ENCODE measurements at places on chromosomes 2 and 18.

DNA sequence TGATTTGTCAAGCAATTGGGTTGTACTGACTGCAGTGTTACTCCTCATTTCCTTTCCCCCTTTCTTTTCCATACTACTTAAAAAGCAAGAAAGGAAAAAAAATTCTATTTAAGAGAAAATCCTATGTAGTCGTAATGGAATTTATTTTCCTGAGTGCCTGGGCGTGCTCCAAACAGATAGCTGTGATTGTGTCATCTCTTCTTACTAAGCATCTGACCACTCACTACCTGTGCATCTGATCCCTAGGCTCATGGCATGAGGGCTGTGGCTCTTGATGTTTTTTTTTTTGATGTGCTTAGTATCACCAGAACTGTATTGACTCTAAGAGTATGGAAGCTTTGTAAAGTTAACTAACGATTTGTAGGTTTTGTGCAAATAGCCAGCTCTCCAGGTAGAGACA is 19.0 kb downstream of the CRIM1 start:
- no peak for DNase-seq

DNA sequence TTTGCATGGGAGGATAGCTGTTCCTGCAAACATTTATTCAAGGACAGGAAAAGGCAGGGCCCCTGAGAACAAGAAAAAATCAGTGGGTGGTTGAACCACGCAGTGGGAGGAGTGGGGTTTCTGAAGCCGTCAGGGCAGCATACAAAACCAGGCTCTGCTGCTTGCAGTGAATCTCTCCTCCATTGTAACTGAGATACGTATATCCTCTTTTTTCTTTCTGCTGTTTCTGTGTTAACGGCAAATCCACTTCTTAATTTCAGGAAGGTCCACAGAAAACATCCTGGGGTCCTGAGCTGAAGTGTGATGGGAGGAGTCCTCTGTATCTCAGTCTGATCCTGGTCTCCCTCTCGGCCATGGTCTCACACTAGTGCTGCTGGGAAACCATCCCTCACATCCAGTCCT is 27.2 kb upstream of the KCNF1 start:
- DNase-seq: no peak

GRCh38 chr2:70501215-70501614 is 52.4 kb downstream of the TGFA start:
- DNase-seq: no peak

DNA sequence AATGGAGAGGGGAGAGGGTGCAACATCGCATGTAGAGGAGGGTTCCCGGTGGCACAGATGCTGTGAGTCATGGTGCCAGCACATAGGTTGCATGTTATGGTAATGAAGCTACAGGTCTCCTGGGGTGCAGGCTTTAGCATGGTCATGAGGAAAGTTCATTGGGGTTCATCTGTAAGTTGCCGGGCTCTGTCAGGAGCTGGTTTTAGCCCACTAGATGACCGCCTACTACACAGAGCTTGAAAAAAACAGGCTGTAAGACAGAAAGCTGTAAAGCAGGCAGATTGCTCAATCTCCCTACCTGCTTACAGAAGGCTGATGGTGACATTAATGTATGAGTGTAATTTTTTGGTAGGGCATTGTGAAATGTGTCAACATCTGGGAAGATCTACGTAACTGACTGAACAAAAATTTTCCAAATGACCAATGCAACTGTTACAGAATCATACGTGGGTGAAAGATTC is 23.9 kb downstream of the DYSF start:
- no peak for DNase-seq

DNA sequence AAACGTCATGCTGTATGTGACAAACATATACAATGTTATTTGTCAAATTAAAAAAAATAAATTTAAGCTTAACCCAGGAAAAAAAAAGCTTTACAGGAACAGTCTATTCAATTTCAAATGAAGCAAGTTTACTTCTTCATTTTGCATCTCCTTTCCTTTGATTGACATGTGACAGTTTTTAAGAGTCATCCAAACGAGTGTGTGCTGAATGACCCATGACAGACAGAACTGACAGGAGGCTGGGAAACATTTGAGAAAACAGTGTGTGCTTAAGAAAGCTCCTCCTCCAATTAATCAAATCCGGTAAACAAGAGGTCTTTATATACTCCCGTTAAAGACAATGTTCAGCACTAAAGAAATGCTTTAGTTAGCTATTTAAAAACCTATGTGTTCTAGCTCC is 177.7 kb downstream of the SRBD1 start:
- DNase-seq: no peak

GRCh38 chr2:72057308-72057707 is 90.4 kb downstream of the CYP26B1 start:
- DNase-seq: no peak

DNA sequence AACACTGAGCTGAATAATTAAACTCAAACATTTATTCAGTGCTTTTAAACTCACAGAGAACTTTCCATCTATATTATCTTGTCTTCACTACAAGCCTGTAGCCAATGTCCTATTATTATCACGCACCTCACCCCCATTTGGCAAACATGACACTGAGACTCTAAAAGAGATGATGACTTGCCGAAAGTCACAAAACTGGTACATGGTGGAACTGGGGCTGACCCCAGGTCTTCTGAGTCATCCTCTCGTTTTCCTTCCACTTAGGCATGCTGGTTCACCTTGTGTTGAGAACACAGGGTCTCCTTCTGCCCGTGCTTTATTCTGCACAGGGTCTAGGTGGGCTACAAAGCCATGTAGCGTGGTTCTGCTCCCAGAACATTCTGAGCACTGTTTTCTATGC is 230.0 kb upstream of the MGAT5 start:
- no peak for DNase-seq

- DNase-seq: no peak
Measured at GRCh38 chr2:101265893-101266499, 13.3 kb downstream of the CNOT11 start.

DNA sequence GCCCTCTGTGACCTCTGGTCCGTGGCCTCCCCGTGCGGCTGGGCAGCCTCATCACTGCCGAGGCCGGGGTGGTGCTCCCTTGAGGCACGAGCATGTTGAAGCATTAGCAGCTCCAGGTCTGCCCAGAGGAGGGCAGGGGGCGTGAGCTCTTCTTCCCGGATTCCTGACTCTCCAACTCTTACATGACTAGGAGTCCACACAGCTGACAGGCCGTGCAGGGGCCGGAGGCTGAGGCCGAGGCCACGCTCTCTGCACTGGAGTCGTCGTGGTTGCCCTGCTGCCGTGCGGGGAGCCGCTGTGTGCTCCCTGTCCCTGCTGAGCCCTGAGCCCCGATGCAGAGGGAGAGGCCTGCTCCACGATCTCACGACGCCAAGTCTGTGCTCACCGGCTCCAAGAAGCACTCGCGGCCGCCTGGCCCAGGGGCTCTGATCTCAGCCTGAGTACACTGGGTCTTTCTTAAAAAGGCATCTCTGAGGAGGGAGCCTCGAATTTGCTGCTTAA is 19.4 kb upstream of the KCNG2 start:
- no peak for DNase-seq

GRCh38 chr2:98800330-98801064 is 69.6 kb upstream of the MGAT4A start:
- DNase-seq: no peak

DNA sequence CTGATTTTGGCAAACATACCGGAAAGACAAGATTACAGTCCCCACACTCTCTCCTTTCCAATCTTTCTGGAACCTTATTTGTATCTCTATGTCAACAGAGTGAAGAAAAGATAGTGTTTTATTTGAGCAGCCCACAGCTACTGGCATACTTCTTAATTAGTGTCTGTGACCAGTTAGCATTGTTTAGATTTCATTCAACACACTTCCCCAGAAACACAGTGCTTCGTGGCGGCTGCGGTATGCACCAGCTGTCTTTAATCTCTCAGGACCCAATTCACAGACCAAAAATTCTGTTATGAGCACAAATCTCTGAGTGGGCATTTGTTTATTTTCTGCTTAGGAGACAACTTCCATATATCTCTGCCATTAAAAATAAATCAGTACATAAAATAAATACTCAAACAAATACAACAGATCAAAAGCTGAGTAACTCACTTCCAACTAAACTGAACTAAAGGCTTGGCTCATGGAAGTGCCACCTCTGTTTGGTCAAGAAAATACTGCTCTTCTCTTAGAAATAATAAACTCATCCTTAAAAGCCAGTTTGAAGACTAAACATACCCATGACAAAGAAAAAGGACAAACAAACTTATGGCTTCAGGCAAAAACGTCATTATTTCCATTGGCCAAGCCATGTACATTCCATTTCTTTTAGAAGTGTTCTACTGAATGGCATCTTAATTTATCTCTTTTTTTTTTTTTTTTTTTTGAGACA is 392.4 kb downstream of the TXNL1 start:
- DNase-seq: peak; percentile 80

DNA sequence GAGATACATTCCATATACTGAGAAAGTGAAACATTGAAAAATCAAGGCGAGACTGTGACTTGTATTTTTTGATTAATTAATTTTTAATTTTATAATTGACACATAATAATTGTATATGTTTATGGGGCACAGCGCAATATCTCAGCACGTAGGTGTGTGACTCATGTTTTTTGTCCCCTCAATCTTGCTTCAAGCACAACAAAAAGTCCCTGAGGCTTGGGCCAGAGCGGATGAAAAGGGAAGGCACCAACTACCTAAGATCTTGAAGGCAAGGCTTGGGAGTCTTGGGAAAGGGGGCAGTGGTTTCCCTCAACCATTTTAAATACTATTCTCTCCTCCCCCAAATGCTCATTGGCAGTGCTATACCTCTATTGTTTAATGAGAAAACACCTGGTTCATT is 9.9 kb downstream of the SGPP2 start:
- DNase-seq: no peak

- DNase-seq: no peak
Measured at GRCh38 chr2:220460257-220460985, 833.0 kb downstream of the SLC4A3 start.

DNA sequence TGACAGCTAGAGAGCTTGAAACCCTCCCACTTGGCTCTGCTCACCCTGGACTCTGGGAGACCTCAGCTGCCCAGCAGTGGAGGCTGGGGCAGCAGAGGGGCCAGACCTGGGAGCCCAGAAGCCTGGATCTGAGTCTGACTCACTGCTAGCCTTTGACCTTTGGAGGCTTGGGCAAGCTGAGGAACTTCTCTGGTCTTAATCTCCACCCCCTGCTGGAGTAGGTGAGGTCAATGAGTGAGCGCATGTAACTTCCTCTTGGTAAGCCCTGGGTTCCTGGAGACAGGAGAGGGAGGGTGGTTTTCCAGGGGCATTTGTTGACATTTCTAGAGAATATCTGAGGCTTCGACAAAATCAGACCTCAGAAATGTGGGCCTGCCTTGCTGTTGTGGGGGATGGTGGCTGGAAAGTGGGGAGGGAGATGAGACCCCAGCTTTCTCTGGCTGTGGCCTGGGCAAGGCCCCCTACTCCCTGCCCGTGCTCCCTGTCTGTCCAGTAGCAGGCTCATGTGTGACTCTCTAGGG is 73.0 kb upstream of the YWHAQ start:
- DNase-seq: peak; percentile 27

DNA sequence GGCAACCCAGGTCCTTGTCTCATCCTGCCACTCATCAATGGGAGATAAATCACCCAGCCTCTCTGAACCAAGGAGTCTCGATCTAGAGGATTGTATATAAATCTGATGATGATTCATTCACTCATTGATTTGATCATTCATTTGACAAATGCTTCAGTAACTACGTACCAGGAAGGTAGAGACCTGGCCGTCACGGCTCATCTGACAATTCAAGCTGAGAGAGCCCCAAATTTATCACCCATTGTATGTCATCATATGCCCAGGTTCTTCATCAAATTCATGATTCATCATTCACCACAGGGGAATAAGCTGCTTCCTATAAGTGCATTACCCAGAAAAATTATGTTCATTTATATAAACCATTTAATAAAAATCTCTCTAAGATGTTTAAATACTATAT is 116.9 kb downstream of the FAM161A start:
- no peak for DNase-seq

DNA sequence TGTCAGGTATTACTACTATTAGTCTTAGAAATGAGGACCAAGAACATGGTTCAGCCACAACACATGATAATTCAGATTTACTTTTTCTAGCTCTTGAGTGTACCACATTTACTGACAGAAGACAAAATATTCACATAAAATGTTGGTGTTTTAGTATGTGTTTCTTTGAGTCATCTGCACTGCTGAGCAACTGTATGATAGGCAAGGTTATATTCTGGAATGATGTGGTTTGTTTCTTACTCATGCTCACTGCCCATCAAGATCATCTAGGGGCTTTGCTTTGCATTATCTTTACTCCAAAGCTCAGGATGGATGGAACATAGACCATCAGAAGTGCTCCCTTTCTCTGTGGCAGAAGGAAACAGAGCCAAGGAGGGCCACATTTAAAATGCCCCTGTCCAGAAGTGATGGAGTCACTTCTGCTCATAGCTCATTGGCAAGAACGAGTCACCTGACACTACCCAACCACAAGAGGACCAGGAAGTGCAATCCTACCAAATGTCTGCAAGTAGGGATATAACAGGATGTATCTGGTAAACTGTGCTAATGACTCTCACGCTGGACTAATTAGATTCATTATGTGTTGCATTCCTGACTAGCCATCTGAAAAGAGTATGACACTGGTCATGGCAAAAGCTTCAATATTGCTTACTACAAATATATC is 81.5 kb downstream of the DIS3L2 start:
- DNase-seq: peak; percentile 22

GRCh38 chr2:119739580-119740255 is 20.0 kb upstream of the PTPN4 start:
- DNase-seq: no peak

DNA sequence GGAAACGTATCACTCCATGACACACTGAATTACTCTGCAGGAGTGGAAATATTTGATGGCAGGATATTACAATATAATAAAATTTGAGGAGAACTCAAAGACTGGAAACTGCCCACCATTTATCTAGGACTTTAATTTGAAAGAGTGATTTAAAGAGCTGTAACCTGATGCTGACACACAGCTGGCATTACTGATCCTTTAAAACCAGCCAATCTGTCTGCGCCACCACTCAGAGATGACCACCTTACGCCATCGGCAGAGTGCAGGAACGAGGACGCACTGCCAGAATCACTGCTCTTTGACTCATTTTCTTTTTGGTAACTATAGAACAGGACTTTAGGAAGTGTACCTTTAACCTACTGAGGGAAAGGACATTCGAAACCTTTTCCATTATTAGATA is 114.1 kb downstream of the EPB41L3 start:
- no peak for DNase-seq

- DNase-seq: no peak
Measured at GRCh38 chr2:31828891-31829290, 181.9 kb downstream of the MEMO1 start.

DNA sequence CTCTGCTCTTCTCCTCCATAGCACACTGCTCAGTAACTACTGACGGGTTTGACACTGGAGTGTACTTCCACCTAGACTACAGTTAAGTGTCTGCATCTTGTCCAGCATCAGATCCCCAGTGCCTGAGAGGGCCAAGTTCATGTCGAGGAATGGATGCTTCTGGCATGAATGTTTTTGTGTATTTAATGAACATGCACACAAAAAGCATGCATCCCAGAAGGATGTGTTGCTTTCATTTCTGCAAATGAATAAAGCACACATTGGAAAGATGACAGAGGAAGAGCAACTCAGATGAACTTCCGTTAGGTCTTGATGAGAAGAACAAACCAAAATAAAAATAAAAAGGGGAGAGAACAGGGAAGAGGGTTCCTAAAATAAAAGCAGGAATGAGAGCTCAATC is 27.9 kb downstream of the C2orf49 start:
- no peak for DNase-seq

All from fibroblast of skin of abdomen (primary cell).